ENCODE measurements at places on chromosomes 11 and 22. TPM values are rescaled to one million over a fixed set of nuclear protein-coding genes. Genes with fewer than 3 reads are reported as not detected.

The ACRV1 gene
- not detected for total RNA-seq

The SMTNL1 gene
- not detected for total RNA-seq

The FGF19 gene
- not detected for total RNA-seq

The CASP1 gene
- 8.5 TPM for total RNA-seq

The COA4 gene
- 79.4 TPM for total RNA-seq

The KCNJ1 gene
- under 0.01 TPM for total RNA-seq

The ADM gene
- total RNA-seq, result 187 TPM
